Umbilical cord (tissue), 2 donors: ENCODE measurements at places on chromosomes 12 and 14. TPM values are rescaled to one million over a fixed set of nuclear protein-coding genes. Genes with fewer than 3 reads are reported as not detected.

DNA sequence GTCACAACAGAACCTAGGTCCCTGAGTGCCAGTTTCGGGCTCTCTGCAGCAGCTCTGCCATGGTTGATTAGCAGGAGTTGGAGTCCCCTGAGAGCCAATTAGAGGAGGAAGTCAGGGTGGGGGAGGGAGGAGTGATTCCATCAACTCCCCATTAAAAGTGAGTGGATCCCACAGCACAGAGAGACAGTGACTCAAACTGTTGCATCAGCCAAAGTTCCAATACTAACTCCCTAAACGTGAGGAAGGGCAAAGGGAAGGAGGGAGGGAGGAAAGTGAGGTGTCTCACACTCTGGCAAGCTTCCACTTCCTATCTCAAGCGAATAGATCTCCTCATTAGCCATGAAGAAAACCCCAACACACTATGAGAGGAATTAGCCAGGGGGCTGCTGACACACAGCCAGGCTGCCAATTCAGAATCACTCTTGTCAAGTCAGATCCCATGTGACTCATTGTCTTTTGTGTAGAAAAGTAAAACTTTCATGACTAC, 23.6 kb downstream of the OR11H4 start:
- DNase-seq: no peak

DNA sequence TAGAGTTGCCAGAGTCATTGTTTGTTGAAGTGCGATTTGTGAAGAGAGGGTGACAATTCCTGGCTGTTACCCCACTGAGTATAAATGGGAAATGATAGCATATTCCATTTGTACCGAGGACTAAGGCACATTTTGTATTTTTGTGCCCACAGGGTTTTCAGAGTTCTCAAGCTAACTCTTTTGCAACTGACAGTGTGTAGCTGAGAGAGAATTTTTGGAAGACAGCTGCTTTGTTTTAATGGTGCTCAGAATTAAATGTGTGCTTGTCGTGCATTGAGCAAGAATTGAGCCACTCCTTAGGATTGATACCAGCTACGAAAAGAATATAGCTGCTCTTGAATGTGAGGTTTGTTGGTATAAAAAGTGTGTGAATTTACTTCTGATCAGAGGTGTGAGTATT, 21.7 kb downstream of the ANKRD13A start:
- no peak for DNase-seq

GRCh38 chr12:28884904-28885679, 264.0 kb upstream of the FAR2 start:
- DNase-seq: no peak

DNA sequence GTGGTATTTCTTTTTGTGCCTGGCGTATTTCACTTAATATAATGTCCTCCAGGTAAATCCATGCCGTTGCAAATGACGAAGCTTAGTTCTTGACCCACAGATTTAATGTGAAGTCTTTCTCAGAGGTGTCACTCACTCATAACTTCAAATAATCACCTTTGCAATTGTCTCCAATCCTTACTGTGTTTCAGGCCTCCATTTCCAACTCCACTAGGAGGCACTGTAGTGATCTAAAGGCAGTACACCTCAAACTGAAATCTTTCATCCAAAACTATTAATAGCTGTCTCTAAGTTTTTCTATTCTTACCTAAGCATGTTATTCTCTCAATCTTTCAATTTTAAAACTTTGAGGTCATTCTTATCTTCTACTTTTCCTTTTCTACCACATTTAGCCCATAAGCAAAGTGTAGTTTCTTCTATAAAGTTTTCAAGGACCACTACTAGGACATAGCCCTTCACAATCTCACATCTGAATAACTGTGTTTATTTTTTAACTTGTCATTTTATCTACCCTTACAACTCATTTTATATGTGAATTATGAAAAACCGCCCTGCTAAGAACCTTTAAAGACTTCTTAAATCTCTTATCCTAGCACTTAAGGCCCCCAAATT, 25.5 kb upstream of the FBXO34 start:
- no peak for DNase-seq

DNA sequence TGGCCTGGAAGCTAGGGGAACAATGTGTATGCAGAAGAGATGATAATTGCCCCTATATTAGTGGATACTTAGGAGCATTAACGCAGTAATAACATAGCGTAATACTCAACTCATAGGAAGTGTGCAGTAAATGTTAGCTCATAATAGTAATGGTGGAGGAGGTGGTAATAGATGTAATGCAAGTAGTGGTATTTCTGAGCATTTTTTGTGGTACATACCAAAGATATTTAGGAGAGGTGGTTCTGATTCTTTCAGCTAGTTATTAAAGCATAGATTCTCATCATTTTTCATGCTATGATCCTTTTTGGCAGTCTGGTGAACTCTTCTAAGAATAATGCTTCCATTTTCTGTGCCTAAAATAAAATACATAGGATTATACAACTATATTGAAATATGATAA, 233.1 kb downstream of the PTPRO start:
- DNase-seq: no peak

DNA sequence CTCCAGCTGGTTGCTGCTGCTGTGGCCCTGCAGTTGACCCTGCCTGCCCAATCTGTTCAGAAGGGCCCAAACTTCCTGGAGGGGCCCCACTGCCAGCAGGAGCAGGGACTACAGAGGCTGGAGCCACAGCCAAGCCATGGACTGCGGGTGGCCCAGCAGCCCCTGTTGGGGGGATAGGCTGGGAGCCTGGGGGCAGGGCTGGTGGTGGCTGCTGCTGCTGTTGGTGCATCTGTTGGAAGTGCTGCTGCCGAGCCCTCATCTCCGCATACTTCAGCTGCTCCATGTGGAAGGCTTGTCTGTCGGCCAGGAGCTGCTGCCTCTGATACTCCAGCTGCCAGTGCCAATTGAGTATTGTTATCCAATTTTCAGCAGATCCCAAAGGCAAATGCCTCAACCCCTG, 7.2 kb downstream of the MYL6 start:
- no peak for DNase-seq

- no peak for DNase-seq
Measured at GRCh38 chr12:107329569-107330324, 236.4 kb upstream of the CRY1 start.

- no peak for DNase-seq
Measured at GRCh38 chr12:116879509-116880212, 1.6 kb downstream of the HRK start.

GRCh38 chr14:74533576-74533975, 40.0 kb downstream of the ISCA2 start:
- DNase-seq: no peak

DNA sequence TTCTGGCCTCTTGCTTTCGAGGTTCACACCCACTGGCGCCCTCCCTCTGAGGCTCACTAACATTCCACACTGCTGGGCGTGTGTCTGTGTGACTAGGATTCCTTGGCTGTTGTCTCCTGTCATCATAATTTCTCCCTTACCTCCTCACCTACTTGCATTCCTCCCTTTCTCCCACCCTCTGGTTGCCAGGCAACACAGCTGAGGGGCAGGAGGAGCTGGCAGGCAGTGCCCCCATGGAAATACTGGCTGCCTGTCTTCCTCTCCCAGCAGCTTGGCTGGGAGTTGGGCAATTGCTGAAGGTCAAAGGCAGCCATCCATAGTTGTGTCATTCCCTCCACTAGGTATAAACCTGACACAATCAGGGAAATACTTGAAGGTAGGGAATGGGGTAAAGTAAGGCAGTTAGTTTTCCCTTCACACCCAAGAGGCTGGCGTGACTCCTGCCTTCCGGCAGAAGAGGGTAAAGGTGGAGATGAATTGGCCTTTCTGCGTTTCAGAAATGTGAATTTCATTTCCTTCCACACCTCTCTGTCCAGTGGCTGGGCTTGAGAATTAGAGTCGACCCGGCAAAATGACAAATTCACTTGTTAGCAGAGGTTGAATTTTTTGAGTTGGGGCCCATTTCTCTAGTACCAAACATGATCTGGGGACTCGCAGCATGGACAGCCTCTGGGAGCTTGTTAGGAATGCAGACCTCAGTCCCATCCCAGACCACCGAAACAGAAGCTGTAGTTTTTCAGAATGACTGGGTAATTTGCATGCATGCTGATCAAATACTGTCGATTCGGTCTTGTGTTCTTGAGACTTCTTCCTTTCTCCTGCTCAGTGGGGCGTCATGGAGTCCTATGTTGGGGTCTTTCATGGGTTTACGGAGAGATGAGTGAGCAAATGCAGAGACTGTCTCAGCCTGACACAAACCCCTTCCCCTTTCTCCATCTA, 24.3 kb upstream of the EMP1 start:
- peak; percentile 86 for DNase-seq

DNA sequence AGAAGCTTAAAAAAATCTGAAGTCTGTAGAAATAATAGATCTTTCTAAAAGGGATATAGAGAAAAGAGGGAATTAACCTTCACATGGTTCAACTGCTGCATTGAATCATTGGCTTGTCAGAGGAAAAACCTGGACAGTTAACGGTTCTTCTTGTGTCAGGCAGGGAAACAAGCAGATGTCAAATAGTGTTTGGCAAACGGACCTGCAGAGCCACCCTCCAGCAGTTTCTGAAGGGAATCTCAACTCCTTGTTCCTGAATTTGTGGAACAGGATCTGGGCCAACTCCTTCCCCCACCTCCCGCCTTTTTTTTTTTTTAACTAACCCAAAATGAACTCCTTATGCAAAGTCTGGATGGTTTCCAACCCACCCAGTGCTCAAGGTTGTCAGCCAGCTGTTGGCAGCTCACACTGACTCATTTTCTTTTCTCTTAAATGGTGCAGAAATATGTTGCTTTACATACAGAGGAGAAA, 187.3 kb downstream of the CAND1 start:
- peak; percentile 69 for DNase-seq

- peak; percentile 18 for DNase-seq
Measured at GRCh38 chr12:106171117-106171750, 32.5 kb upstream of the NUAK1 start.

DNA sequence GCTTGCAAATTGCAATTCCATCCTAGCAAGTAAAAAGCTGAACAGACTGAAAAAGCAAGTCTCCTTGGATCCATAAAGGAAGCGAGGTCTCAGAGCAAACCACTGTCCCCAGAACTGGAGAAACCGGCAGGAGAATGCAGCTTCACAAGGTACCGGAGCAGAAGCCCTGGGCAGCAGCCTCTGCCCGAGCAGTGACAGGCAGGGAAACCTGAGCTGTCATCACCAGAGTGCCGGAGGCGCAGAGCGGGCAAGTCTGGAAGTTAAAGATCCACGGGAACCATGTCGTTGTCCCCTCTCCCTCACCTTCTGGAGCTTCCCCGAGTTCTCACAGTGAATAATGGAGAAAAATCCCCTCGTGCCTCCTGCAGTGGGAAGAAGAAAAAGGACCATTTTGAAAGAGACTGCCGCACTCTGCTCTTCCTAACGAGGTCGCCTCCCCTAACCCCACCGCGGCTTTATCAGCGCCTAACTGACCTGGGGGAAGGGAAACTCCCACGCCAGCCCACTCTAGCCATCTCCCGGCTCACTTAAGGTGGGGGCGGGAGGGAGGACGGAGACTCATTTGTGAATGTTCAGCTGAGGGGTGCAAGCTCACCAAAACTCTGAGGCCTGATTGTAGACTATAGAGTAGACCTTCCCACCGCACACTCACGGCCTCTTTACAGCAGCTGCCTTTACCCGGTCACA, 27.8 kb downstream of the FBXL14 start:
- DNase-seq: no peak

DNA sequence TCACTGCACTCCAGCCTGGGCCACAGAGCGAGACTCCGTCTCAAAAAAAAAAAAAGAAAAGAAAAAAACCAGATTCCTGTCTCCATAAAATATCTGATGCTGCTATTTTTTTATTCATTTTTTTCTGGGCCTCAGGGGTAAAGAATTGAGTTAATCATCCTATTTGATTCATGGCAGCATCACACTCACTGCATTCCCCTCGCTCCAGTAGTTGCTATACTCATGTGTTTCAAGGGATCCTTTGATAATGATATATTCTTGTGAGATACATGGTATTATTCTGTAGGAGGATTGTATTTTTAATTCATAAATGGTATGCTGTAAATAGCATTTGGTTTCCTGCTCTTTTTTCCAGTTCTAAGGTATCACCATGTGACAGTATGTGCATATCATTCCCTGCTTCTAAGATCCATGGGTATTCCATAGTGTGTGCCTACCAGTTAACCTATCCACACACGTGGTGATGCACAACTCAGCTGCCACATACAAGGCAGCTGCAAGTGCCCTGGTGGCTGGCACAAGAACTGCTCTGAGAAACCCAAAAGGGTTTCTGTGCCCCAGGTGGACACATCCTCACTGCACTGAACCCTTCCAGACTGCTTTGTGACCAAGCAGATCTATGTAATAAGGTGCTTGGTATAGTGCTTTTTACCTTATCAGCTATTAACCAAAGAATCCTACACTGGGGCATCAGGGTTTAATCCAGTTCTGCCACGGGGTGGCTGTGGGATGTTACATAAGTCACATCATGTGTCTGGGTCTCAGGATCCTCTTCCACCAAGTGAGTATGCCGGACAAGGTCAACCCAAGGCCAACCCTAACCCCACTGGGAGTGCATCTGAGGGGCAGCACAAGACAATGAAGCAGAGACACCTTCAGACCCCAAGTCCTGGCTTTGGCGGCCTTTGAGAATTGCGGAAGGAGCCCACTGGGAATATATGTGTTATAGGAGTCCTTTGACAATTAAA, 74.6 kb downstream of the ZFP36L1 start:
- DNase-seq: no peak

DNA sequence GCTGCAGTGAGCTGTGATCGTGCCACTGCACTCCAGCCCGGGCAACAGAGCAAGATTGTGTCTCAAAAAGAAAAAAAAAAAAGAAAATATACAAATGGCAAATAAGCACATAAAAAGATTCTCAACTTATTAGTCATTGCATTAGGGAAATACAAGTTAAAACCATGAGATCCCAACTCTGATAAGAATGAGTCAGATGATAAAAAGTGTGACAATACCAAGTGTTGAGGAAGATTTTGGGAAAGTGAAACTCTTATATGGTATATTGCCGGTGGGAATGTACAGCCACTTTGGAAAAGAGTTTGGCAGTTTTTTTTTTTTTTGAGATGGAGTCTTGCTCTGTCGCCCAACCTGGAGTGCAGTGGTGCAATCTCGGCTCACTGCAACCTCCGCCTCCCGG, 7.6 kb upstream of the PRPF40B start:
- no peak for DNase-seq

DNA sequence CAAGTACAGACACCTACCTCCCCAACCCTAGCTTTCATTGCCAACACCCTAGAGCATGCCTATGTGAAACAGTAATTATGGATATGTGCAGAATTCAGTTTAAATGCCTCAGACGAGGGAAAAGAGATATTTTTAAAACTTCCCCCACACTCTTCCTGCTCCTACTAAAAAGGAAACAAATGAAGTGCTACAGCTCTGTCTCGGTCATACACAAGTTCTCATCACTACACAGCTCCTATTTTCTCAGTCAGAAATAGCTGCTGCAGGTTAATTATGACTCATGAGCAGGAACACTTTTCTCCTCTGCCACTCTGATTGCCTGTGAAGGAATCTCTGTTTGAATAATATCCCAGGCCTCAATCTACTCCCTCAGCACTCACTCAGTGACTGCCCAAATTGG, 703.6 kb upstream of the FLRT2 start:
- DNase-seq: no peak

NGB gene
- not detected for total RNA-seq

ART4 gene
- 46.9 TPM for total RNA-seq

ADAM21 gene
- 3.4 TPM for total RNA-seq

RALGAPA1 gene
- 69.1 TPM for total RNA-seq

CLEC4E gene
- 0.48 TPM for total RNA-seq

SLC25A21 gene
- 1.7 TPM for total RNA-seq

ZNF891 gene
- total RNA-seq: 9.1 TPM

PLXNC1 gene
- total RNA-seq: 12.3 TPM

BAG5 gene
- 30.8 TPM for total RNA-seq

ACTR10 gene
- 61.2 TPM for total RNA-seq
